ENCODE measurements at places on chromosomes 4 and X.
A peak's percentile ranks its signal among the peaks of the same experiment; 100 is the strongest.

GRCh38 chr4:155787113-155787710 is 28.4 kb downstream of the GUCY1B1 start:
- peak; percentile 80 for DNase-seq

DNA sequence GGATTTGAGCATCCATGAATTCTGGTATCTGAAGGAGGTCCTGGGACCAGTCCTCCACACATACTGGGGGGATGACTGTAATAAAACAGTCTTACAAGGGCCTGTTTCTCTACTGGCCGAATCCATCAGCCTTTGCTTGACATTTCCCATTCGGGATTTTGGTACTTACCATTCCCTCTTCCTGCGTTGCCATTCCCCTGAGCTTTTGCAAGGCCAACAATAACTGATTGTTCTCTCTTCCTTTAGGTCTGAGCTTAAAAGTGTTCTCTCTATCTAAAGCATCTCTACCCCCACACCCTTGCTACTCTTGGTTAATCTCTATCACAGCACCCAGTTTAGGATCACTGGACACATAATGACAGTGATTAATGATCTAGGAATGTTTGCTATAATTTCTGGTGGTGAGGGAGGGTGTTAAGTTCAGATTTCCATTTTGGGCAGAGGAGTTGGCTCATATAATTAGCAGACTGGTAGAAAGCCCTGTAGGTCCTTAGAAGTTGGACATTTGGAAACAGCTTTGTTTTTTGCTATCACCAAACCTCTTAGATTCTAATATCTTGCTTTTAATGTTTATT is 29.4 kb downstream of the TMA16 start:
- DNase-seq = no peak

DNA sequence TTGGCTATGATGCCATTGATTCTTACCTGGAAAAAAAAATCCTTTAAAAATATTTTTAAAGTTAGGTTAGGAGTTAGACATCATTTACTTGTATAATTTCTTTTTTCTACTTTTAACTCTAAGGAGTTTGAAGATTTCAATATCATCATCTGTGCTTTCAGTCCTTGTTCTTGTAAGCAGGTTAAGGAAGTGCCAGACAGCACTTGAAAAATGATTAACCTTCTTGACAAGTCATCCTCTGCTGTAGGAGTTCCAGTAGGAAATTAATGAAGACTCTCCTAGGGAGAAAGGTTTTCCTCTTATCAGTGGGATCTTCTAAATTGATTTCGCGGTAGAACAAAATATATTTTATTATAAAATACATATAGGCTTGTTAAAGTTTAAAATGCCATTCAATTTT is 29.1 kb upstream of the ANAPC4 start:
- no peak for DNase-seq

DNA sequence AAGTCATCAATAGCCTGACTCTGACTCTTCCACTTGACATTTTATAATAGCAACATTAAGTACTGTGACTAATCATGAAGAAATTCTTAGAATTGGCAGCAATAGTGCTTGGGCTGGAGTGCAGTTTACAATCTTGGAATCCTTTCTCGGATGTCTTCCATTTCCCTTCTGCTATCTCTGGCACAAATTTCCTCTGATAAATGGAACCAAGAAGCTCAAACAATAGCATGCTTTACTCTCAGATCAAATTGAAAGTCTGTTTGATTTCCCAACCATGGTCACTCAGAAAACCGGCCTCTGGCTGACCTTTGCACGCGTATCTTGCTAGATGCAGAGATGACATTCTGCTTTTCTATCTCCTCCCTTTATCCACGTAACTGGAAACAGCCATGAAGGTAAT is 99.0 kb upstream of the SPANXC start:
- DNase-seq = no peak

- DNase-seq = no peak
Observed at GRCh38 chr4:8274765-8275547, 5.4 kb downstream of the HTRA3 start.

GRCh38 chr4:119733431-119733830 is 104.8 kb upstream of the PDE5A start:
- DNase-seq = no peak

DNA sequence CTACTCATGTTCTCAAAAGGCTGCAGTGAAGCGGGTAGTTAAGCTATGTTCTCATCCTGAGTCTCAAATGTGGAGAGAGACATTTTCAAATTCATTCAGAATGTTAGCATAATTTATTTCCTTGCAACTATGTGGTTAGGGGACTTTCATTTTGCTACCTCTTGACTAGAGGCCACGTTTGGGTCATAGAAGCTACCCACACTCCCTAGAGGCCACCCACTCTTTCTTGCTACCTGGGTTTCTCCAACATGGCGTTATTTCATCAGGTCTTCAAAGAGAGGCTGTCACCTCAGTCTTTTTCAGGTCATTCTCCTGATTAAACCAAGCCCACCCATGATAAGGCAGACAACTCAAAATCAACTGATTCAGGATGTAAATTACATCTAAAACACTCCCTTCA is 34.3 kb upstream of the NLGN4X start:
- no peak for DNase-seq

DNA sequence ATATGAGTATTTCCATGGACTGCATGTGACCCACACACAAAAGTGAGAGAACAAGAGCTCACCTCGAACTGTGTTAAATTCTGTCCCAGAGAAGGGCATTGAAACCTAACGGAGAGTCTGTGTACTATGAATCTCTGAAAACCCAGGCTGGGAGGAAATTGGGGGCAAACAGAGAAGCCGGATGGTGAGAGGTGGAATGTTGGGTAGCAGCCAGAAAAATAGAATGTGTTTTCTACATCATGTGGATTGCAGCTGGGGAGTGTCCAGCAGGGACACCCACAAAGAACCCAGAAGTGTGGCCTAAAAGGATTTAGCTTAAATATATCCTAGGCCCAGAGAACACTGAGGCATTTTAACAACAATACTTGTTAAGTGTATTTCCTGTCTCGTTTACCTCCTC is 38.6 kb downstream of the MND1 start:
- DNase-seq = no peak

GRCh38 chrX:130851569-130851968 is 51.4 kb downstream of the ENOX2 start:
- no peak for DNase-seq

- no peak for DNase-seq
Observed at GRCh38 chr4:4919927-4920326, 60.5 kb downstream of the MSX1 start.

GRCh38 chr4:20195071-20195885 is 56.4 kb upstream of the SLIT2 start:
- DNase-seq = no peak

DNA sequence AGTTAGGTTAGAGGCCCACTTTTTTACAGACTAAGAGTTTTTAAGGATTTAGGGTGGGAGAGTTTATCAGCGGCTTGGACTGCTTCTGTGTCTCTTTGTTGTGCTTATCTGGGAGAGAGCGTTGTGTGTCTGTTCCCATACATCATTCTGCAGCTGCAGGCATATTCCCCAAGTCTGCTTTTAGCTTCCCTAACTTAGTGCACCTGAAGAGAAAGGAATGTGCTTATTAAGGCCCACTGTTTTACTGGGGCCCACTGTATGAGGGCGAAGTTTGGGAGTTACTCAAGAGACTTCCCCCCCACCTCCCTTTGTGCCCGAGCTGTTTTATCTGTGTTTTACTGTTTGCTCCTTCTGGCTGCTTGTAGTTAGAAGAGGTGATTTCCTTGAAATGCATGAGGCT is 31.9 kb downstream of the ART3 start:
- DNase-seq = no peak
